ENCODE measurements at places on chromosomes 3 and 15.

DNA sequence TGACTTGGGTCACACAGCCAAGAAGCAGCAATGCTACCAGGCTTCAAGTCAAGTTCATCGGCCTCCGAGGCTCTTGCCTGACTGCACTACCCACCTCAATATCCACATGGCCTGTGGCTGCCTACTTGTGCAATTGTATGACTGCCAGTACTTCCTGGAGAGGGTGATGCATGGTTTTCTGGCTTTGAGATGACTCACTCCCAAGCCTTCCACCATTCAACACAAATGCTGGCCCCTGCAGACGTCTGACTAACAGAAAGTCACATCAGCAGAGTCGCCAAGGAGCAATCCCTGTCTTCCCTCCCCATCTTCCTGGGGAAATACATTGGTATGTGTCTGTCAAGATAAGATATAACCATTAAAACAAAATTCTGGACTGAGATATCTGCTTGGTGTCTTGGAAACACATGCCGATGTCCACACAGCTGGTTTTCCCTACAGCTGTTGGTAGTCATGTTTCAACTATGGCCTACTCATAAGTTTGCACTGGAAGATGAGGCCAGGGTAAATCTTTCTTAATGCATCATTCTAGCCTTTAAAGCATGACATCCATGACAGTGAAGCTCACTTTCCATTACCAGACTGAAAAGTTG lies 79.6 kb upstream of the SPATA12 start:
- DNase-seq = no peak

DNA sequence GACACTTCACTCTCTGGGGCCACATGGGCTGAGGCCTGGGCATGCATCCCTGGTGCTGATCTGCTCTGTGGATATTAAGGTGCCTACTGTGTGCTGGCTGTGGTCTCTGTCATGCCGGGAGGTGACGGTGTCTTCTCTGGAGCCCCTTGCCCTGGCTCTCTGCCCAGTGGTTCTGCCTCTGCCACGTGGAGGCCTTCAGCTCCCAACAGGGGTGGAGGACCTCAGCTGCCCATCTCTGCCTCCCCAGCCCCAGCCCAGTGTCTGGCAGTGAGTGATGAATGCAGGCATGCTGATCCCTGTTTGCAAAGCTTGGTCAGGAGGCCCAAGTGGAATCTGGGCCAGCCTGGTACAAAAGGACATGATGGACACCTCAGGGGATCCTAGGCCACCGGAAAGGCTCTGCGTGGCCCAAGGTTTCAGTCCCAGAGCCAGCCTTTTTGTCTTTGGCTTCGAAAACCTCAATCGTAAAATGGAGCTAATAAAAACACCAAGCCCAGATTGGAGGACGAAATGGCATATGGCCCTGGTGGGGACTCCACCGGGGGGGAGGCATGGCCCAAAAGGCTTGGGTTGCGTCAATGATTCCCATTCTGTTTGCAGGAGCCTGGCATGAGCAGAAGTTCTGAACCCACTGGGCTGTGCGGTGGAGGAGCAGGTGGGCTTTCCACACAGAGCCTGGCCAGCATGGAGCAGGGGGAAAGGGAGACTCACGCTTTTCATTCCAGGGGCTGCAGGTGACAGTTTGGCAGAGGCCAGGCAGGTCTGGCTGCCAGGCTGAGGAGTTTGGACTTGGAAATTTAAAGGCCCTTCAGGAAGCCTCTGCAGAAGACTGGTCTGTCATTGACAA lies 54.7 kb upstream of the KLF13 start:
- no peak for DNase-seq

- DNase-seq = no peak
Observed at GRCh38 chr15:32030795-32031194, 480 bp downstream of the CHRNA7 start.

DNA sequence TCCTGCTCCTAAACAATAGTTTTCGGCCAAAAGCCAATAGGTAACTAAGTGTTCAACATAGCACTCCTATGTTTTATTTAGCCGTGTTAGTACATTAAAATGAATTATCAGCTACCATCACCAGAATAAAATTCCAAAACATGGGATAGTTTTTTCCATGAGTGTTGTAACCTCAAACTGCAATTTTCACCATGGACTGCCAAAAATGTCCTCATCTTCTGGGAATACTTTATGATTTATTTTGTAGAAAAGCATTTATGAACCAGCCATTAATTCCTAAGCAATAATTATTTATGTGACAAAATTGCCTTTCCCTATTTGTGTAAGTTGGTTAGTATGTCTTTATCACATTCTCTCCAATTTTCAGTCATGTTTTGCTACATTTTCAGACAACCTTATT lies 438.1 kb downstream of the NAALADL2 start:
- DNase-seq = no peak

GRCh38 chr3:18681818-18682345 lies 256.7 kb upstream of the SATB1 start:
- DNase-seq = no peak

GRCh38 chr3:168213920-168214319 lies 118.2 kb upstream of the GOLIM4 start:
- no peak for DNase-seq

- no peak for DNase-seq
Observed at GRCh38 chr15:58549013-58549784, 117.4 kb downstream of the LIPC start.

DNA sequence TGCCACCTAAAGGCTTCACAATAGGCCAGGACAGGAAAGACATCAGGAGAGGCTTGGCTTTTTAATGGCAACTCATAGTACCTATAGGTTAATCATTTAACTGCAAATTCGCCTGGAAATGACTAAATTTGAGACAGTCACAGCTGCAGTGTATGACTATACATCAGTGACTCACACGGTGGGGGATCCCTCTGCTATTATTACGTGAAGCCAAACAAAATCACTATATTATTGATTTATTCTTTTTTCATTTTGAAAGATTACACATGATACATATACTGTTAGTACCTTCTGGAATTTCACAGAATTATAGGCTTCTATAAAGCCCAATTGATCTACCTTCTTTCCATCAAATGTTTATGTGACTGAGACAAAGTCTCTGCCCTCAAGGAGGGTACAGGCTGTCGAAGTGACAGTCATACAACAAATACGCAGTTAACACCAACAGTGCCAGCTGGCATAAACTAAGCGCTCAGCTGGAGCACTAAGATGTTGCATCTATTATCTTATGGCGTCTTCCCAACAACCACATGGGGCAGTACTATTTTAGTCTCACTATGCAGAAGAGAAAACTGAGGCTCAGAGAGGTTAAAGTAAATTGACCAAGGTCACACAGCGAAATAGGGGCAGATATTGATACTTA lies 82.0 kb upstream of the LMOD3 start:
- DNase-seq = no peak

DNA sequence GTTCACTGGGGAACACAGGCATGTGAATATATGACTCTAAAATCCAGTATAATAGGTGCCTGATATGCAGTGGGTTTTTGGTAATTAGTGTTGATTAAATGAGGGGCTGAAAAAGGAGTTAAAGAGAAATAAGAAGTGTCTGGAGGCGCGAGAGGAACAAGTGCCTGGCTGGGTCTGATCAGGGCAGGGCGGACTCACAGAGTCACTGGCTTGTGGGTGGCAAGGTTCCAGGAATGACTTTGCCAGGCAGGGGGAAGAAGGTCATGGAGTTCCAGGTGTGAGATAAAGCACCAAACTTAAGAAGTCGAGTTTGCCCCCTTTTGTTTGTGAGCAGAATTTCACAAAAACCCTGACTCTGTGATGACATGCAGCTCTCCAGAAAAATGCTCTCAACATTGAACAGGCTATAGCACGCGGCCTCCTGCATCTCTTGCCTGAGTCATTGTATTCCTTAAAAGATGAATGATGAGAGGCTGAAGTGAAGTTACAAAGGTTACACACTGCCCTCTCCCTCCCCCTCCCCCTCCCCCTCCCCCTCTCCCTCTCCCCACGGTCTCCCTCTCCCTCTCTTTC lies 63.0 kb upstream of the LMCD1 start:
- no peak for DNase-seq

DNA sequence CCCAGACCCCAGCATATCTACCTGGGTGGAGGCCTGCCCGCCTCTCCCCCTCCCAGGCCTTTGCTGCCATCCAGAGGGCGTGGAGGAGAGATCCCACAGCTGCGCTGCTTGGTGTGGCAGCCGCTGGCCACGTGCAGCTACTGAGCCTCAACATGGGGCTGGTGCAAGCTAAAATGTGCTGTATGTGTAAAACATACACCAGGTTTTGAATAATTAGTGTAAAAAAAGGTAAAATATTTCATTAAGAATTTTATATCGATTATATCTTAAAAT lies 95.8 kb downstream of the SEC22A start:
- DNase-seq = no peak

GRCh38 chr3:115624029-115624741 lies 875 bp downstream of the GAP43 start:
- DNase-seq = no peak

DNA sequence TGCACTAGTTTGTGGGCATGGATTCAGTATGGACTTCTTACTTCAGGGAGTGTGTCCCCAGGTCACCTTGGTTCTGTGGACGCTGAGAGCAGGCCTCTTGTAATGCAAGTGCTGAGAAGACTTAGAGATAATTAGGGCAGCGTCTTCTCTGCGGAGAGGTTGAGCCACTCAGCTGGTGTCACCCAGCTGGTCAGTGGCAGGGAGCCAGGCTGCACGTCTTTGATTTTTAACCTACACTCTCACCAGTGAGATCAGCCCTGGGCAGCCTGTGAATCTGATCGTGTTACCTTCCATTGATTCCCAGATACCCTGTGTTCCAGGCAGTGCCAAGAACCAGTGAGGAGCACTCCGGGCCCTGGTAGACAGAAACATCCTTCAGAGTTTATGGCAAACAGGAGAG lies 92.6 kb downstream of the SLCO3A1 start:
- DNase-seq = no peak

GRCh38 chr3:46867550-46867898 lies 4.3 kb upstream of the MYL3 start:
- no peak for DNase-seq

- no peak for DNase-seq
Observed at GRCh38 chr15:23835953-23836352, 148.8 kb upstream of the NDN start.

DNA sequence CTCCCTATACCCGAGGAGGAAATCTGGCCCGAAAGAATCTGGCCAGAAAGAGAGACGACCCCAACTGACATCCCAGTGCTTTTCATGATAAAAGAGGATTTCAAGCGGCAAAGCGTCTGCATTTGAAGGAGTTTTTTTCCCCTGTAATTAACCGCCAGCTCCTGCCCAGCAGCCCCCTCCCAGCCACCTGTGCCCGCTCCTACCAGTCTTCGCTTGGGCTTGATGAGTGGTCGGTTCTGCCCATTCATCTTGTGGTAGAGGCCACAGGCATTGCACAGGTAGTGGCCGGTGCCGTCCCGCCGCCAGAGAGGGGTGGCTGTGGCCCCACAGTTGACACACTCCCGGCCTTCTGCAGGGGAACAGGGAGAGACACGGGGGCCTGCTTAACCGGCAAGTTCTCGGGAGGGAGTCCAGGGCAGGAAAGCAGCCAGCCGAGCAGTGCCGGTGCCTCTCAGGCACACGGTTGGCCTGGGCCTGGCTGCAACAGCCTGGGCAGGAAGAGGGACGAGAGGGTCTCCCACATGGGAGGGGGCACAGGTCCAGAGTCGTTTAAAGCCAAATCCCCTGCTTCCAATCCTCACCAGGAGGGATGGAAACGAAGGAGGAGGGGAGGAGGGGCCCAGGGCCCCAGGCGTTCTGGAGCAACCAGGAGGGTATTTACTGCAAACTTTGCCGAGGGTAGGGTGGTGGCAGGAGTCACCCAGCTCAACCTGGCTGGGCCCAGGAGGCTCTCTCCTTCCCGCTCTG lies 9.2 kb downstream of the GATA2 start:
- DNase-seq = no peak

GRCh38 chr15:51341366-51342226 lies at the start of gene GLDN:
GLDN (plus strand) TSS chr15:51341655; CDS start chr15:51341685, 30 bp downstream.
- no peak for DNase-seq

DNA sequence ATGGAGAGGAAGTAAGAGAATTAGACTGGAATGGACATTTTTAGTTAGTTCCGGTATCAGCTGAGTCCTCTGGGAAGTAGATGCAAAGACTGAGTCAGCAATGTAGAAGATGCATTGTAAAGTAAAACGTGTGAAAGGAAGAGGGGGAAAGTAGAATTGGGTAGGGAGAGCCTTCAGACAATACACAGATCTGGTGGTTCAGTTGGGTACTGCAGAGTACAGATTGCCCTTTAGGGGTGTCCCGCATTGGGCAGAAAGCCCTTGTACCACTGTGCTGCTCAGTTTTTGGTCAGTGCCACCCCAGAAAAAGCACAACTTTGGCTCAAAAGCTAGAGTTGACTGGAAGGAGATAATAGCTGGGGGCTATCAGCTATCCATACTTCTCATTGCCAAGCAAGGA lies 247.4 kb downstream of the KBTBD8 start:
- no peak for DNase-seq

- no peak for DNase-seq
Observed at GRCh38 chr3:165827883-165828282, 9.3 kb downstream of the BCHE start.

DNA sequence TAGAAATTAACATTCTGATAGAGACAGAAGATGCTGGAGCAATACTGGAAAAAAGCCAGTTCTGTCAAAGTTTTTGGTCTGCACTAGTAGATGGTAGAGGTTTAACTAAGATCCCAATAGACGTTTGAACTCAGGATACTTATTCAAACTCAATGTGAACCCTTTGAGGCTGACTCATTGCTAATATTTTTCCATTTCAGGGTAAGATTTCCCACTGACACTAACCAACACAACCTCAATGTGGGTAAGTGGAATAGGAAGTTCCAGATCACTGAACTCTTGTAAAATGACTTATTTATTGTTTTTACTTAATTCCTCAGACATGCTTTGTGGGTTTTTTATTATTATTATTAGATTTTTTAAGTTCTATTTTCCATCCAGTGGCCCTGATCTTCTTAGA lies 1024.8 kb downstream of the EPHA3 start:
- no peak for DNase-seq

DNA sequence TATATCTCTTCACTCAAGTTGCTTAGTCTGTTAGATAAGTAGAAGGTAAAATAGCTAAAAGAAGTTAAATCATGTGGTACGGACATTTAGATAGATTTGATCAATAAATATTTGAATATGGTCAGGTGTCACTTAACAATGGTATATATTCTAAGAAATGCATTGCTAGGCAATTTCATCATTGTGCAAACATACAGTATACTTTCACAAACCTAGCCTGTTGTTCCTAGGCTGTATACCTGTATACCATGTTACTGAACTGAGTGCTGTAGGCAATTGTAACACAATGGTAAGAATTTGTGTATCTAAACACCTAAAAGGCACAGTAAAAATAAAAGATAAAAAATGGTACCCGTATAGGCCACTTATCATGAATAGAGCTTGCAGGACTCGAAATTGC lies 112.8 kb upstream of the CGNL1 start:
- DNase-seq = no peak

- no peak for DNase-seq
Observed at GRCh38 chr15:32909431-32909830, 191.6 kb downstream of the GREM1 start.

DNA sequence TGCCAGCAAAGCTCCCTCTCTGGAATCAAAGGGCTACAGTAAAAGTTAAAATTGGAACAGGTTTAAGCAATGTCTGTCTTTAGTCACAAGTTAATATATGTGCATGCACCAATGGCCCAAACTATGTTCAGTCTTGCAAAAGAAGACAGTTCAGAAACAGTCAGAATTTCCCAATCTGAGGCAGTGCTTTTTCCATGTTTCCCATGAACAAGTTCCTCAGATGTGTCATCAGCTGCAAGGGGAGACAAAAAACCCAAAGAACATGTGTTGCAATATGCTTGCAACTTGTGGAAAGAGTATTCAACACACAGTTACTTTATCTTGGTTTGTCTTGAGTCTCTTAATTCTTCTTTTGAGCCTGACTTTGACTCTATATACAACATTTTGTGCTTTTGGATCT lies 148.4 kb downstream of the USP13 start:
- no peak for DNase-seq

- DNase-seq = no peak
Observed at GRCh38 chr3:38311476-38311875, 29.4 kb downstream of the SLC22A14 start.

Data from CD4-positive, alpha-beta T cell (primary cell).